ENCODE measurements at places on chromosomes 3 and 15.

GRCh38 chr3:14843321-14843720 is 24.6 kb downstream of the FGD5 start:
- DNase-seq: no peak

DNA sequence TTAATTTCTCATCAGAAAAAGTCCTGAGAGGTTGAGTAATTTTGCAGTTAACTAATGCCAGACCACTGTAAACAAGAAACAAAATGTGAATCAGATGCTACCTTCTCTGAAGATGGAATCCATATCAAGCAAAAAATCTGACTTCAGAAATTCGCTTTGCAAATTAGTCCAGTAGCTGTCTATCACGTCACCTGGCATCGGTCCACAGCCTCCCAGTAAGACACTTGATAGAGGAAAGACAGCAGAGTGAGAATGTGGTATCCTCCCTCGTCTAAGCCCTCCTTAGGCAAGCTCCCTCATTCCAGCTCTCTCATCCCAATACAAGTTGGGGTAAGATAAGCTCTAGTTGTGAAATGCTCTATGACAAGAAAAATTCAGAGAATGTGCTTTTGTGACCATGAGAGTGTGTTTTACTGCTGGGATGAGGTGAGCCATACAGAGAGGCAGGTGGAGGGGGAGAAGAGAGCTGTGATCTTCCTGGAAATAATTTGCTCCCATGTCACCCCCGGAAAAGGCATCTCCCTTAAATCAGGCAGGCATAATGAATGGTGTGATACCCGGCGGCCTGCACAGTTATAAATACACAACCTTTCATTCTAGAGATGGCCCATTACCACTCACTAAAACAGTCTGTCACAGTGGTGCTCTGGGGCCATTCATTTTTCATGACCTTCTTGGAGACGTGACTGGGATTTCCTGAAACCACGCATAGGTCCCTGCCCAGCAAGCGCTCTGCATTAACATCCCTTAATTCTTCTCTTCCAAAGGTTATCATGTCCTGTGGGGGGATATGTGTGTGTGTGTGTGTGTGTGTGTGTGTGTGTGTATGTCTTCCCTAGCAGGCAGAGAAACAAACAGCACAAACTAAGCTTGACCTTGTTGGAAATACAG is 602.0 kb upstream of the KCNMB2 start:
- DNase-seq: no peak

DNA sequence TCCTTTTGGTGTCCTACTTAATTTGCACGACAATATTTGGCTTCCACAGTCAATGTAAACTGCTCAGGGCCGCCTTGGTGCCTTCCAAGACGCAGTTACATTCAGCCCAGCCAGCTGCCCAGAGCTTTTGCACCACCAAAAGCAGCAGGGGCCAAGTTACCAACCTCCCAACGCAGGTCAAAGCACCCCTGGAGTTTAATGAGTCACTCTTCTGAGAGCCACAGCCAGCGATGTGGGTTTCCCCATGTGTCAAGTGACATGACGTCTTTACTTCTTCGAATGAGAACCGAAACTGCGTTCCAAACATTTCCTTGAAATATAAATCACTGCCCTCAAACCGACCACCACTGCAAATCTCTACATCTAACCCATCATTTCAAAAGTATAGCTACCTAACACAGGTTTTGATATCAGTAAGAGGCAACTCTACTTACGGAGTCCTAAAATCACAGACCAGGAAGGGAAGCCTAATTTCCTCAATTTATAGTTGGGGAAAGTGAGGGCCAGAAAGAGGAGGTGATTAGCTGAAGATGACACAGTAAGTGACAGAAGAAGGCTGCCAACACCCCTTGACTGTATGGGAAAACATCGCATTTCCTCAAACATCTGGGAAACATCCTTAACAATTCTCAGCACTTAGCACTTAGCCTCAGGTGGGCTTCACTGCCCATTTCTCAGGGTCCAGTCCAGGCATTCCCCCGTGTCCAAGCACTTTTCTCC is 24.5 kb downstream of the MB21D2 start:
- DNase-seq: peak; percentile 60

DNA sequence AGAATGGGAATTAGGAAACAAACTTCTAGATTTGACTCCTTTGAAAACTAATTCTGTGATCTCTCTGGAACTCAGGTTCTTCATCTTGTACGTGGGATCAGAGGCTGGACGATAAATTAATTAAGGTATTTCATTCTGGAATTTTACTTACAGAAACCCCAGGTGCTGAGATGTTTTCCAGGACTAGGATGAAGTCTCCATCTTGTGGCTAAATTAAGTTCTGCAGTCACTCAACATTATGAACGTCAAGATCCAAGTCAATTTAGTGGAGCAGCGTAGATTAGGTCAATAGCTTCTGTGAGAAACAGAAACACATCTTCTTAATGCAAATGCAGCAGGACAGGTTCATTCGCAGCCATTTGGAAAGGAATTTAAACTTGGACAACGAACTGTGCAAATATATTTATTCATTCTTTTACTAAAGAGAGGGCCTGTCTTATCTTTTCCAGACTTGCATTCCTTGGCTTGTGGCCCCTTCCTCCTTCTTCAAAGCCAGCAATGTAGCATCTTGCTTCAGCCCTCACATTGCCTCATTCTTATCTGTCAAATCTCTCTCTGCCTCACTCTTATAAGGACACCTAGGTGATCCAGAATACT is 26.7 kb upstream of the TMC3 start:
- no peak for DNase-seq

GRCh38 chr15:78018946-78019644 is 58.4 kb downstream of the TBC1D2B start:
- DNase-seq: no peak

DNA sequence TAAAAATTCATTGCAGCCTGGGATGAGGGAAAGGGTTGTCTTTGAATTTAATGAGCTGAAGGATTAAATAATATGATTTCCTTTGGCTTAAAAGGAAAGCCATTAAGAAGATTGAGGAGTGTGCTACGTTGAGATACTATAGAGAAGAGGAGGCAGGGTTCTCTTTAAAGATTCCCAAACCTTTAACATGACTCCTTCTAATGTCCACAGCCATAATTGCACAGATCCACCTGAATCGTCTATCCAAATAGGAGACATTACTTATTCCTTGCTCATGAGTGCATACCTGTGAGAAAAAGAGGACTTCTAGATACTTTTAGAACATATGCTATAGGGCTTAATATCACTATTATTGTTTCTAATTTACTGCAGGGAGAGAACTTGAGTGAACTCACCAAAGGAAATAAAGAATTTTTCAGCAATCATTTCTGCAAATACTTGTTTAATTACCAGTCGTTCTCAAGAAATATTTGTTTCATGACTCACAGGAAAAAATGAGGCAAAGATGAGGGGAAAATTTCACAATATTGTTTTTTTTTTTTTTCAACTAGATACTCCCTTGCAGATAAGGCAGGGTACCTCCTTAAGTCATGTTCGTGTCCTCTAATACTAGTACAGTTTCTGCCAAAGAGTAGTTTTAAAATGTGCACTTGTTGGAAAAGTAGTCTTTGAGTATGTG is 8.9 kb upstream of the SUCNR1 start:
- no peak for DNase-seq

DNA sequence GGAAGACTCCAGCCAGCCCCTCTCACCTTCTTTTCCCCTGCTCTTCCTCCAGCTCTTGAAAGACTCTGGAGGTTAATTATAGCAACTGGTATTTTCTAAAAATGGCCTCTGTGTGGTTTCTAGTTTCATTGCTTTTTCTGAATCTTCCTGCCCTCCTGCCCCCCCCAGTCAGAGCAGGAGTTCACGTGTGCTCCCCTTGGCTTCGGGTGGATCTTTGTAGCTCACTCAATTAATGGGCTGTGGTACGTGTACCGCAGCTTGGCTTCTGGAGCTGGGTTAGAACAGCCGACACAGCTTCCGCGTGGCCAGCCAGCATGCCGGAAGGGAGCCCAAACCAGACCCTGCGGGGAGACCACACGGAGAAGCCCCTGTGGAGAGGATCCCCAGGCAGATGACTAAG is 31.5 kb downstream of the TM2D3 start:
- no peak for DNase-seq

GRCh38 chr3:6770397-6770690 is 90.6 kb upstream of the GRM7 start:
- no peak for DNase-seq

GRCh38 chr15:57224664-57225063 is 151.6 kb upstream of the CGNL1 start:
- no peak for DNase-seq

DNA sequence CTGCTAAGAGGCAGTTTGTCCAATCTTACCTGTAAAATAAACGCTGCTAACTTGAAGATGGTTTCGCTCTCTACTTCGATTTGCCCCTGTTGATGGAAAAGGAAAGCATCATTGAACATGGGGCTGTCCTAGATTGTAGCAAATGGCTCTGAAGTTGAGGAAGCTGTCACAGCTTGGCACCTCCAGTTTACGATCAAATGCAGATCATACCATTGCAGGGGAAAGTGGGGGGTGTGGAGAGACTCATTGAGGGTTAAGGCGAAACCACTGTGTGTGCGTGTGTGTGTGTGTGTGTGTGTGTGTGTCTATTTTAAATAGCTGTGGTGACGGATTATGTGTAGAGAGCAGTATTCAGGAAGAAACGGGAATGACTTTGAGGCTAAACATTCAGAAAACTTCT is 127.6 kb upstream of the LMOD3 start:
- DNase-seq: peak; percentile 51

GRCh38 chr3:186525369-186526255 is 18.6 kb downstream of the CRYGS start:
- DNase-seq: no peak

DNA sequence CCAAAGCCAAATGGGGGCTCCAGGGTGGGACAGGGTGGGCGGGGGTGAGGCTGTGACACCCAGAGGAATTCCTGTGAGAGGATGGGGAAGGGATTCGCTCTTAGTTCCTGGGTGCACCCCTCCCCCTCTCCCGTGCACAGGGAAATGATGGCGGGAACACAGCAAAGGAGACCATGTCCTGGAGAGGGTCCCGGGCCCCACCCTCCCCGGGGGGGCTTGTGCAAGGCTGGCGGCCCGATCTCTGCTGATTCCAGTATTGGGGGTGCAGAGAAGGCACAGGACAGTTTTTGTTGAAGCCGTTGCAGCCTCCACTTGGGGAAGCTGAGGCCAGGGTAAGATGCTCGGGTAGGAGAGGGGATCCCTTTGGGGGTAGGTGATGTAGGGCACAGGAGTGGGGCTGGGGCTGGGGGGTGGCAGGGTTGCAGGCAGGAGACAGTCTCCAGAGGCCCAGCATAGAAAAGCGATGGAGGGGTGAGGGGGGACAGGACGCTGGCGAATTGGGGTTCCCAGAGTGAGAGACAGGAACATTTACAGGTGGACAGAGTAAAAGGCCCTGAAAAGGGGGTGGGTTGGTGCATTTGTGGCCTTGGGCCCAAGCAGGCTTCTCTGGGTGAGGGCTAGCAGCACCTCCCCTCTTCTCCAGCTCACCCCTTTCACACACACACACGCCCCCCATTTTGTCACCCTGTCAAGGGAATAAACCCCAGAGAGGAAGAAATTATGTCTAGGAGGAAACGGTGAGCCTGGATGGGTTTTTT is 38.5 kb downstream of the HMCES start:
- DNase-seq: no peak

- no peak for DNase-seq
Measured at GRCh38 chr15:36406911-36407310, 172.5 kb upstream of the CDIN1 start.

- no peak for DNase-seq
Measured at GRCh38 chr3:43180027-43180426, 74.1 kb upstream of the POMGNT2 start.

DNA sequence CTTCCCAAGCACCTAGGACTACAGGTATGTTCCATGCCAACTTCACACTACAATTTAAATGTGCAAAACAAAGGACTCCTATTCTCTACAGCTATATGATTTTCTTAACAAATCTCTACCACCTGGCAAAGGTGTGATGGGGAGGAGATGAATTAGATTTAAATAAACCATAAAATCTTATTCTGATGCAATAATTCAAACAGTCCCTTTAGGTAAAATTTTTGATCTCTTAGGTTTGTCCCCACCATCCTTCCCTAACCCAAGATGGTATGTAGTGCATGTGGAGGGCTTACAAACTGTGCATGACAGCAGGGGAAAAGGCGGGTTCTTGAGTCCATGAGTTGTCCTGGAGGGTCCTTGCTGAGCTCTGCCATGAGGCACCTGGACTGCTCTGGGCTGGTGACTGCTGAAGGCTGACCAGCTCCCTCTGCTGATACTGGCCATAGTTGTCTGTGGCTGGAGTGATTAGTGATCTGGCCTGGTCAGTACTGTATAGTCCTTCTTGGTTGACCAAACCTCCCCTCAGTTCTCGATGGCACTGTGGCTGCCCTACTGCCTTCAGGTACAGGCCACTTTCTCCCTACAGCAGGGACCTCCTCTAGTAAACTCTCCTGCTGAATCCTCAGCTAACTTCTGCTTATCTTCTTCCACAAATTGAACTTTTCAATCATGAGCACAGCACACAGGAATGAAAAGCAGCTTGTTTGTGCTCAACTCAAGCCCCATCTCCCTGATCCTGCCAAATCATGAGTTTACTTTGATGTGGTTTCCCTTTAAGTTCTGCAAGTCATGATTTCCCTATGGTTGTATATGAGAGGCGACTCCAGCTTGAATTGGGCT is 30.1 kb downstream of the CFAP161 start:
- no peak for DNase-seq

GRCh38 chr15:61528581-61528910 is 299.4 kb upstream of the RORA start:
- DNase-seq: no peak

- peak; percentile 69 for DNase-seq
Measured at GRCh38 chr15:70100474-70101341, 3.0 kb upstream of the TLE3 start.

- no peak for DNase-seq
Measured at GRCh38 chr3:66451766-66452165, 49.1 kb downstream of the LRIG1 start.

DNA sequence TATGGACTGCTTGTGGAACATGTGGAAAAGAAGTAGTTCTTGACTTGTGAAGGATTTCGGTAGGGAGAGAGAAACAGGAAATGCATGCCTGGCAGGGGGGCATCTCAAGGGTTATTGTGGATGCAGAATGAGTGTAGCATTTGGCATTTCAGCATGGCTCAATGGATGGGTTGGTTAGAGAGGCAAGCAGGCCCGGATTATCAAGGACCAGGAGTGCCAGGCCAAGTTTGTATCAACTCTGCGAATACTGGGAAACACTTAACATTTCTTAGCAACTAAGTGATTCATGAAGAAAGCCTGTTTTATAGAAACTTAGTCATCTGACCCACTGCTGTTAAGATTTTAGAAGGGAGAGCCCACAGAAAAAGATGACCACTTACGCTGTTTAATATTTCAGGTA is 33.6 kb downstream of the KIF15 start:
- DNase-seq: no peak

DNA sequence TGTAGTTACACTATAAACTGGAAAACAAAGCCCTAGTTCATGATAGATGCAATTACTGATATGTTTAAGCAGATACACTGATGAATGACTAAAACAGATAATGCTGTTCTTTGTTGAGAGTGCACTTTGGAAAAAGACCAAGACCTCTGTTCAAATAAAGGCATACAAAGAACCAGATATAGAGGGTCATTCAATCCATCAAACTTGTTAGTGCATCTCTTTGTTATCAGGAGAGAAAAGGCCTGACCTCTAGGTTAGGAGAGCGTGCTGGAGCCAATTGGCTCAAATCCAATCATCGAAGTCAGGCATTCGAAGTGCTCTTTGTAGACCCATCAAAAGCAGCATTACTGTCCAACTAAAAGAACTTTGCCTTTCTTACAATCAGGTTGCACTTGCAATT is 124.2 kb downstream of the TFG start:
- no peak for DNase-seq

GRCh38 chr3:31345581-31345980 is 187.1 kb upstream of the STT3B start:
- no peak for DNase-seq

- DNase-seq: no peak
Measured at GRCh38 chr3:184512621-184513020, 49.0 kb upstream of the EPHB3 start.

GRCh38 chr15:43132830-43133429 is 456 bp upstream of the TMEM62 start:
- no peak for DNase-seq
